Kidney glomerular epithelial cell (primary cell): ENCODE measurements at places on chromosomes 6 and 20.

- peak; percentile 50 for DNase-seq
Observed at GRCh38 chr6:78810146-78810545, 57.2 kb upstream of the IRAK1BP1 start.

DNA sequence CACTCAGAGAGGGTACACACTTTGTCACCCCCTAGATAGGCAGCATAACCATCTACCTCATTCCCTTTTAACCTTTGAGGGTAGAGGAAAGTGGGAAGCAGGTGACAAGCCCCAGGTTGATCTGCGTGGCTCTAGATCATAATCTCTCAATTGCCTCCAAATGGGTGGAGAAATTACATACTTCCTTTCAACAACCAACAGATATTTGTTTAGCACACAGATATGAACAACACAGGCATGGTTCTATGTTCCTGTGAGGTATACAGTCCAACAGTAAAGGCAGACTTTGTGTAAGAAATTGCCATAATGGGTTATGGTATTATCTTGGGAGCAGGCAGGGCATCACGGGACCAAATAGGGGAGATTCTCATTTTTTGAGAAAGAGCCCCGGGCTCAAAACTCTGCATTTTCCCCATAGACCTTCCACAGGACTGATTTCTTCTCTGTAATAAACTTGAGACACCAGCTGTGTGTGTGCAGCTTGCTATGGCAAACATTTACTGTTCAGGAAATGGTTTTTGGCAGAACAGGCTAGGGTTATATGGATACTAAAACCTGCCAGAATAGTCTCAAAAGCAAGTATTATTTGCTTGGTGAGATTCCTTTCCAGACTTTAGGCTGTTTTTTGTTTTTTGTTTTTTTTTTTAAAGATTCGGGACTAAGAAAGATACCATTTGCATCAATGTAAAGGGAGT lies 126.2 kb downstream of the CD164 start:
- DNase-seq: no peak

DNA sequence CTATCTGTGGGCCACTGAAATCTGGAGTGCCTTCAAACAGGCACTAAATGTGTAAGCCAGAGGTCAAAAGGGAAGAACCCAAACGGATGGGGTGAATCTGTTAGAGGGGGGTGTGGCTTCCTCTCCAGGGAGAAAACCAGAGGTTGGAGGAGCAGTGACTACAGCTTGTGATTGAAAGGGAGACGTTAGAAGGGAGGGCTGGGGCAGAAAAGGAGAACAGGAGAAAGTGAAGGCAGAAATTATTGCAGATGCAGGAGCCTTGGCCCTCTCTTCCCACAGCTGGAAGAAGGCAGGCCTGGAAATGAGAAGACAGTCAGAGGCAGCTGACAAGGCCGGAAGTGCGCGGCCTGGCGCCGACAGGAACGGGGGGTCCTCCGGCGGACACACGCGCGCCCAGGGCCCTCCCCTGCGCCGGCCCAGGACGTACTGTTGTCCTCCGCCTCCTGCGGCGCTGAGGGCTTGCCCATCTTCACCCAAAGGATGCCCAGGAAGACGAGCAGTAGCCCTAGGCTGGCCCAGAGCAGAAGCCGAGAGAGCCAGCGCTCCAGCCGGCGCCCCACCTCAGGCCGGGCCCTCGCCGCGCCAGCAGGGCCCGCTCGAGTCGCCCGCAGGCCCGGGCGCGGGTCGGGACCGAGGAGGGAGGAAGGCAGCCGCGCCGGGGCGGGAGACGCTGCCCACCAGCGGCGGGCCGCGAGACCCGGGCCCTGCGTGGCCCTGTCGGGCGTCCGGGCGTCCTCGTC lies 806 bp downstream of the LEMD2 start:
- DNase-seq: peak; percentile 32

- peak; percentile 43 for DNase-seq
Observed at GRCh38 chr6:111478064-111478476, 4.9 kb downstream of the REV3L start.

GRCh38 chr20:16111172-16111832 lies 461.9 kb downstream of the KIF16B start:
- no peak for DNase-seq

DNA sequence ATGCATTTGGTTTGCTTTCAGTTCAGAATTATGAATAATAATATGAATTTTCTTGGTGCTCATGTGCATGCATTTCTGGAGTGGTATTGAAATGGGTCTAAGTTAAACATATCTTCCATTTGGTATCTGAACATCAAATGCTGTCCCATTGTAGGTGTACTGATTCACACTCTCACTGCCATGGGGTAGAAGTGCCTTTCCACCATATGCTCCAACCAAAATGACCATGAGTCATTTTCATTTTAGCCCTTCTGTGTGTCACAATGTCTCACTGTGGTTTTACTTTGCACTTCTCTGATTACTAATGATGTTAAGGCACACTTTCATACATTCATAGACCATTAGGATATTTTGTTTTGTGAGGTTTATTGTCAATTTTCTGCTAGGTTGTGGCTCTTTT lies 211.9 kb downstream of the HAO1 start:
- DNase-seq: peak; percentile 14

DNA sequence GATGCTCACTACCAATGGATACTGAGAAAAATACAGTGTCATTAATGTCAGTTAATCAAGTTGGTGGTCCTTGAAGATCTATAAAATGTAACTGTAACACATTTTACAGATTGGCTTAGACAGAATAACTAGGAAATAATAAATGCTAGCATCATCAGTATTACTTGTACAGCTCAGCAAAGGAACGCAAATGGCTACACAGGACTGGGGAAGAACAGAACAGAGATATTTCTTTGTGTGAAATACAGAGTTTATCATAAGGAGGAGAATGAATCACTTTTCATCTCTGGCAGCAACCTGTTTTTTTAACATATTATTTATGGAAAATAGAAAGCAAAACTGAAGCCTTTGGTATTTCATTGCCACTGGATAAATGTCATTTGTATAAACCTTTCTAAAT lies 8.2 kb upstream of the QKI start:
- no peak for DNase-seq

- no peak for DNase-seq
Observed at GRCh38 chr6:37709250-37709931, 11.7 kb upstream of the MDGA1 start.

DNA sequence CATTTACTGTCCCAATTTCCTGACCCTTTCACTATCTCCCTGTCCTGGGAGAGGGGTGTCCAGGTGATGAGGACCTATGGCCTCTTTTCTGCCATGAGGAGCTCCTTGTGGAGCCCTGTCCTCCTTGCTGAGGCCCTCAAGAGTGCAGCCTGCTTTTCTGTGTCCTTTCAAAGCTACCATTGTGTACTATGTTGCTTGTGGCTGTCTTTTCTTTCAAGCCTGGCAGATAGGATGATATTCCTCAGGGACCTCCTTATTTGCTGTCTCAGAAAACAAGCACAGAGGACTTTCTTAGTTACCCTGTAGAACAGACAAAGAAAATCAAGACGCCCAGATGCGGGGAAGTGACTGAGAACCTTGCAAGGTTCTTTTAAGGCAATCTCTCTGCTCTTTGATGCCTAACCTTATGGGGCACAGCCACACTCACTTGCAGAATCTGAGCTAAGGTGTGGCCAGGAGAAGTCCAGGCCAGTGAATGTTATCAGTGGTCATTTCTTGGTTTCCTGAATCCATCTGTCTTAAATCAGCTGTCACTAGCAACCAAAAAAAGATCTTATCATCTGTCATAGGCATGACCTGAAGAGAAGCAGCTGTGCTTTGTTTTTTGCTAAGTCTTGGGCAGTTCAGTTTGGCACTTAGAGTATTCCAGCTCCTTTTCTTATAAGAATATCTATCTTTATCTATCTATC lies 17.2 kb downstream of the CARMIL1 start:
- no peak for DNase-seq

DNA sequence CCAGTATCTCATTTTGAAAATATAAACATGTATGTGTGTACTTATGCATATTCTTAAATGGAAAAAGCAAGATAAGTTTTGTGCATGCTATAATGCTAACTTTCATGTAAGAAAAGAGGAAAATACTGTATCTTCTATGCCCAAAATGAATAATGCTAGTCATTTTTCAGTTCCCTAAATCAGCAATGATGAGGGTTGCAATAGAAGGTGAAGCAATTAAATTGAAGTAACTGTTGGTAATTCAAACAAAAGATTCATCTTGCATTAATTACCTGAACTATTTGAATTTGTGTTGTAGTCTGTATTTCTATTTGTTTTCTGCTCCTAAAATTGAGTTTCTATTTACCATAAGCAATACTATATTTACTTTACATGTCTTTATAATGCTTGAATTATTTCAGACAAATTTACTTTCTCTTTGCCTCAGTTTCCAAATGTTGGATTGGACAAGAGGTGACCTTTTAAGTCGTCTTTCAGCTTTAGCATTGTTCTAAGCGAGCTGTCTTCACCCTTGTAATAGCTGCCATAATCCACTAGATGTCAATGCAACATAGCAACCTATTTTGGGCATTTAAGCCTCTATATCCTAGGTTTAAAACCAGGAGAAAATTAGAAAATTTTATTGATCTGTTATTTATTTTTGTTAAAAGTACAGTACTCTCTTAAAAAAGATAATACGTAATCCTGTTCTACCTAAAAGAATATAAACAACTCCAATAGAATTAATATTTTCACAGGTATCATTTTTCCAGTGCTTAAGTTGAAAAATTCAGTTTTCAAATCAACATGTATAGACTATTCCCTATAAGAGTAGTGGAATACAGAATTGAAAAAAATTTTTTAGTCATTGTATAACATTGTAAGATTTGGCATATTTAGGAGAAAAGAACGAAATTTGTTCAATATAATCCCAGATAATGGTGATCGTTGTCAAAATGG lies 52.3 kb upstream of the IFNGR1 start:
- DNase-seq: peak; percentile 65

GRCh38 chr6:3379482-3380060 lies 77.3 kb downstream of the SLC22A23 start:
- no peak for DNase-seq

- DNase-seq: peak; percentile 9
Observed at GRCh38 chr6:159002432-159003155, 2.6 kb upstream of the RSPH3 start.

GRCh38 chr6:165717732-165718465 lies 54.9 kb upstream of the PDE10A start:
- peak; percentile 84 for DNase-seq
